CD4-positive, CD25-positive, alpha-beta regulatory T cell (primary cell): ENCODE measurements at places on chromosomes 5 and 9. TPM values are rescaled to one million over a fixed set of nuclear protein-coding genes. Genes with fewer than 3 reads are reported as not detected.

TTC23L gene
- polyA plus RNA-seq, result not detected

TLX3 gene
- polyA plus RNA-seq, result not detected

GZMA gene
- polyA plus RNA-seq, result 45.7 TPM

CCNI2 gene
- 2.5 TPM for polyA plus RNA-seq

TMEM167A gene
- polyA plus RNA-seq, result 89.5 TPM

BTNL8 gene
- not detected for polyA plus RNA-seq

C5orf34 gene
- polyA plus RNA-seq, result 0.84 TPM

CCL27 gene
- polyA plus RNA-seq, result not detected

DDX31 gene
- 7.4 TPM for polyA plus RNA-seq

TMEM174 gene
- not detected for polyA plus RNA-seq

FCHSD1 gene
- polyA plus RNA-seq, result 7.7 TPM

MEGF10 gene
- polyA plus RNA-seq, result 0.30 TPM

GPX8 gene
- polyA plus RNA-seq, result not detected

ZNF483 gene
- polyA plus RNA-seq, result 7.3 TPM

MAMDC2 gene
- not detected for polyA plus RNA-seq

PRDM9 gene
- not detected for polyA plus RNA-seq

SH3TC2 gene
- not detected for polyA plus RNA-seq

PRR16 gene
- not detected for polyA plus RNA-seq

PITX1 gene
- polyA plus RNA-seq, result not detected

SPRY4 gene
- polyA plus RNA-seq, result not detected

GABBR2 gene
- polyA plus RNA-seq, result not detected

ZMAT2 gene
- polyA plus RNA-seq, result 81.8 TPM

ANKRD31 gene
- 0.48 TPM for polyA plus RNA-seq

SOHLH1 gene
- polyA plus RNA-seq, result not detected

TNFSF8 gene
- 61.3 TPM for polyA plus RNA-seq

ZNF454 gene
- polyA plus RNA-seq, result not detected

NR6A1 gene
- polyA plus RNA-seq, result not detected

SCGB3A2 gene
- not detected for polyA plus RNA-seq

ARHGEF39 gene
- 0.44 TPM for polyA plus RNA-seq

SYNPO gene
- polyA plus RNA-seq, result not detected
